ENCODE measurements at places on chromosomes 2 and 18. TPM values are rescaled to one million over a fixed set of nuclear protein-coding genes. Genes with fewer than 3 reads are reported as not detected.

- H3K36me3 ChIP-seq = peaks cover 48% of the 10 kb centered on the region
- no peaks in the 10 kb centered on the region for H3K27me3 ChIP-seq
- no peak overlapping the region for H3K4me3 ChIP-seq
- peaks cover 29% of the 10 kb centered on the region for H3K4me1 ChIP-seq
- H3K27ac ChIP-seq = peak overlapping the region; percentile 58
Observed at GRCh38 chr18:23012249-23012648, 79.1 kb downstream of the RBBP8 start.

- no peak overlapping the region for H3K4me3 ChIP-seq
- H3K36me3 ChIP-seq = peaks cover 70% of the 10 kb centered on the region
- H3K27me3 ChIP-seq = no peaks in the 10 kb centered on the region
- peak overlapping the region; percentile 71 for H3K27ac ChIP-seq
Observed at GRCh38 chr2:127485051-127485693, 41.1 kb downstream of the IWS1 start.

DNA sequence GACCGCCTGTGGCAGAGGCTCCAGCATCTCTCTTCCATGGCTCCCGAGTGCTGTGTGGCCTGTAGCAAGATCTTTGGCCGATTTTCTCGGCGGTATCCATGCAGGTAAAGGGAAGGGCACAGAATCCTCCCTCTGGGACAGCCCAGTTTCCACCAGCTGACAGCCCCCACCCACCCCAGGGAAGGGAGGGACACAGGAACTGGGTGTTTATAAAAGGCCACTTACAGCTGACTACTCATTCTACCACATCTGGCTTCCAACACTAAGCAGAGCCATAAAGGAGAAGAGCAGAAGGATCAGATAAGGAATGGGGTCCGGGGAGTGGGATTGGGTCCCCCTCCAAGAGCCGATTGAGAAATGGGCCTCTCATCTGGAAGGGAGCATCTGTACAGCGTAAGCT lies 20.2 kb downstream of the RUFY4 start:
- no peak for DNase-seq
- H3K27ac ChIP-seq = no peak overlapping the region
- H3K4me1 ChIP-seq = no peaks in the 10 kb centered on the region
- H3K27me3 ChIP-seq = peaks cover 12% of the 10 kb centered on the region
- H3K36me3 ChIP-seq = no peaks in the 10 kb centered on the region

- H3K27ac ChIP-seq = no peak overlapping the region
- H3K4me1 ChIP-seq = no peaks in the 10 kb centered on the region
- peaks cover 3% of the 10 kb centered on the region for H3K27me3 ChIP-seq
- H3K4me3 ChIP-seq = no peak overlapping the region
- no peaks in the 10 kb centered on the region for H3K36me3 ChIP-seq
Observed at GRCh38 chr2:1632002-1632348, 112.3 kb downstream of the PXDN start.

DNA sequence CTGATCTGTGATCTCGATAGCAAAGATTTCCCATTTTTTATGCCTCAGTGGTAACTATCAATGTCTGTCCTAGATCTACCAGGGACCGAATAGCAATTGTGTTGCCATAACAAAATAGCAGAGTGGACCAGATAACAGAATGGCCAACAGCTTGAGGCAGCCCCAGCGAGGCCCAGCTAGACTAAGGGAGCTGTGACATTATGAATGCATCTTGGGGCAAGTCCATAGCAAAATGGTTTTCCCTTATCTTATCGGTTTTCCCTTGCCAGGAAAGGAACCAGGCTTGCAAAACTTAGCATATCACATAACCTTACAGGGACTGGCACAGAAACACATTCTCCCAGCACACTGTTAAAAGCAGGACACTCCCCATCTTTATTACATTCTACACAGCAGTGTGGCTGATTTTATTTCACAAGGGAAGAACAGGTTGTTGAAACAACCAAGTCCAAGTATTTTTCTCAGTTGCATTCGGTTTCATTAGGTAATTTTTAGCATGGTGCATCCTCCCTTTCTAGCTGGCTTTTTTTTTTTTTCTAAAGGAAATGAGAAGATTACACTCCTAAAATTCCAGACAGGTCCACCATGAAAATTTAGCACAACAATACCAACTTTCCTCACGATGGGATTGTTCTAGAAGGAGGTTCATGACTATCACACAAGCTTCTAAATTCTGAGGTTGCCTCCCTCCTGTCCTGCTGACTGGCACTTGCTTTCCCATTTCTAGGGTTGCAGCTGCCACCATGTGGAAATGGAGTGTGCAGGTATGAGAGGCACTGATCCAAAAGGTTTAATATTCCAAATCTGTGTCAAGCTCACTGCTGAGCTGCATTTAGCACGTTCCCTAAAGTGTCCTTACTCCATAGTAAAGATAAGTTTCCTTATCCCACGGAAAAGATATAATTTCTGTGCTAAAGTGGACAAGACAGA lies 97.0 kb upstream of the SLC35G4 start:
- DNase-seq = no peak
- no peak overlapping the region for H3K27ac ChIP-seq
- peaks cover 10% of the 10 kb centered on the region for H3K4me1 ChIP-seq
- H3K4me3 ChIP-seq = no peak overlapping the region
- peaks cover 4% of the 10 kb centered on the region for H3K27me3 ChIP-seq

DNA sequence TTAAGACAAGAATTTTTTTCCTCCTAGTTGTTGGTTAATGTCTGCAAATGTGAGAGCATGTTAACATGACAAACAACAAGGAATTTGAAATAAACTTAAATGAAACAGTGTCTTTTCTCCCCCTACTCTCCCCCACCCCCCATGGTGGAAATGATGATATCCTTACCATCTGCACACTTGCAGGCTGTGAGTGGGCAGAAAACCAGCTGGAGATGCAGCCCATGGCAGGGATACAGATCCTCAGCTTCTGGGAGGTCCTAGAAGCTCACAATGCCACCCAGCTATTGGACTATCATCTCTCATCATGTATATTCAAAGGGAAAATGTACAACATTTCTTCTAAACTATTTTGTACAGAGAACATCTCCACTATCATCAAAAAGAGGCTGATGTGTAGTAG lies 196.8 kb downstream of the SLC8A1 start:
- no peaks in the 10 kb centered on the region for H3K36me3 ChIP-seq
- no peak overlapping the region for H3K4me3 ChIP-seq
- DNase-seq = no peak
- no peaks in the 10 kb centered on the region for H3K27me3 ChIP-seq

GRCh38 chr2:104915107-104915793 lies 61.3 kb downstream of the POU3F3 start:
- no peaks in the 10 kb centered on the region for H3K4me1 ChIP-seq
- H3K36me3 ChIP-seq = no peaks in the 10 kb centered on the region
- no peak overlapping the region for H3K4me3 ChIP-seq
- H3K27me3 ChIP-seq = no peaks in the 10 kb centered on the region
- no peak for DNase-seq
- no peak overlapping the region for H3K27ac ChIP-seq

DNA sequence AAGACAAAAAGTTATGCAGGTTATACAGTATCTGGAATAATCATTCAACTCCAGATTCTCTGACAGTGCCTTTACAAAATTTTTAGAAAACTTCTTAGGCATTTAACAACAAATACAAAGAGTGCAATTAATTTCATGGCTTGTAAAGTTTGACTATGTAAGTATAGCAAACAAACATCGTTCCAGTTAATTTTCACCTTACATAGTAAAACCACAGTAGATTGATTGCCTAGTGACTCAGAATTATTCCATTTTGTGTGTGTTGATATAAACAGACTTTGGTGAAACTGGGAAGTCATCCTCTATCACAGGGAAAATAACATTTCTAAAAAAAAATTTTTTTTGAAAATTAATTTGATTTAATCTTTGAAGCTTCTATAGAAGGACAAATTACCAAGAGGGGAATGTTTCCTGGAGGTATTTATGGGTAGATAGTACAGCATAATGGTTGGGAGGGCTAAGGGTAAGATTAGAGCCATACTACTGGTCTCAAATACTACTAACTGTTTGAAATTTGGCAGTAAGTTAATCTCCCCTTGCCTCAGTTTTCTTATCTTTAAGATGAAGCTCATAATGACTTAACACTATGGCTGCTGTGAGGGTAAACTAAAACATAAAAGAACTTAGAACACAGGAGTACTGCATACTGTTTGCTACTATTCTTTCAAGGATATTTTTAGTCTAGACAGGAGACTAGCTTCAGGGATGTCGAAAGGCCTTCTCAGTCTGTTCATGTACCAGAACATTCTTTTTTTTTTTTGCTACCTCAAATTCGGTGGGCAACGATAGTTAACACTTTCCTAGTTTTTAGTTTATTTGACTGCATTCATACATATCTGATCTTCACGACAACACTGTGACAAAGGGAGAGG lies 19.6 kb downstream of the NDUFAF7 start:
- no peaks in the 10 kb centered on the region for H3K27me3 ChIP-seq
- H3K4me1 ChIP-seq = no peaks in the 10 kb centered on the region
- no peak for DNase-seq
- no peak overlapping the region for H3K4me3 ChIP-seq
- no peak overlapping the region for H3K27ac ChIP-seq
- peaks cover 58% of the 10 kb centered on the region for H3K36me3 ChIP-seq

- DNase-seq = no peak
- H3K27ac ChIP-seq = no peak overlapping the region
- no peaks in the 10 kb centered on the region for H3K4me1 ChIP-seq
- H3K36me3 ChIP-seq = no peaks in the 10 kb centered on the region
- no peak overlapping the region for H3K4me3 ChIP-seq
Observed at GRCh38 chr2:167551416-167551815, 663.1 kb downstream of the XIRP2 start.

DNA sequence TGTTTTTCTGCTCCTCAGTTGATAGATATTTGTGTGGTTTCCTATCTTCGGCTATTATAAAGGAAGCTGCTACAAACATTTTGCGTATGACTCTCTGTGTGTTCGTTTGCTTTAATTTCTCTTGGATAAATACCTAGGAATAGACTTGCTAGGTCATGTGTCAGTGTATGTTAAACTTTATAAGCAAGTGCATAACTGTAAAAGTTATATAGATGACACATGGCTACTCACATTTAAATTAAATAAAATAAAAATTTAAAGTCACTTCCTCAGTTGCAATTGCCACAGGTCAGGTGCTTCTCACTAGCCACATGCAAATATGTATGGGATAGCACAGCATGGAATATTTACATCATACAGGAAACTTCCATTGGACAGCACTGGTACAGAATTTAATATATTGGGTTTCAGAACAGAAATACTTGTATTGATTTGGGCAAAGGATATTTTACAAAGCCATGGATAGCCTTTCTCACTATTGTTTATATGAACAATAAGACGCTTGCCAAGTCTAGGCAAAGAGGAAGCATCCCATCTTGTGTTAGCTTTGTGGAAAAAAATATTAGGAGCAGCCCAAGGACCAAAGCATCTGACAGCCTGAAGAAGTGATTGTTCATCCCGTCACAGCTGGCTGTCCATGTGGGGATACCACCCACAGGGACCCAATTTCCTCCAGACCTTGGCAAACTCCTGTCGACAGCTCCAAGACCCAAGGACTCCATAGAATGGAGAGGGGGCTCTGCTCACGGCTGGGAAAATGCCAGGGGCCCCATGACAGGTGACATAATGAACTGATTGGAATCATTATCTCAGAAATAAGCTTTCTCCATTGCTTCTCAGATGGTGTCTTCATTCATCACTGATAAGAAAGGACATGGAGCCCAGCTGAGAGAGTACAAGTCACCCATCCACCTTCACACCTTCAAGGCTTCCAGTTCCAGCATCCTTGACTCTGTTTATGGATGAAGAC lies 196.7 kb downstream of the SH3BP4 start:
- no peaks in the 10 kb centered on the region for H3K36me3 ChIP-seq
- peaks cover 2% of the 10 kb centered on the region for H3K4me1 ChIP-seq
- H3K27ac ChIP-seq = no peak overlapping the region
- no peak overlapping the region for H3K4me3 ChIP-seq
- peaks cover 4% of the 10 kb centered on the region for H3K27me3 ChIP-seq
- DNase-seq = no peak

DNA sequence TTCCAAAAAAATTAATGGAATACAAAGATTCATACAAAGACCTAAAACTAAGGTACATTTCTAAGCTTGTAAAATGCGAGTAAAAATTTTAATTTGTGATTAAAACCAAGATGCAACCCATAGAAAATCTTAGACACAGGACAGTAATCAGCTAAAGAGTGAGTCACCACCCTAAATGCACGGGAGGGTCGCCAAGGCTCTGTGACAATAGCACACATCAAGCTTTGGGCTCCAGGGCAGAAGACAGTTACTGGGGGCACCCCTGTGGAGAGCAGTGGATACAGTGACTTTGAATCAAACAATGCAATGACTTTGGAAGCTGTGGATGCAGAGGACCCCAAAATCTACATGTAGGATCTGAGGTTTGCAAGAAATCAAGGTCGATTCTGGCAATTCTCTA lies 7.5 kb downstream of the FLACC1 start:
- H3K27me3 ChIP-seq = no peaks in the 10 kb centered on the region
- no peak overlapping the region for H3K4me3 ChIP-seq
- DNase-seq = no peak
- no peaks in the 10 kb centered on the region for H3K4me1 ChIP-seq

DNA sequence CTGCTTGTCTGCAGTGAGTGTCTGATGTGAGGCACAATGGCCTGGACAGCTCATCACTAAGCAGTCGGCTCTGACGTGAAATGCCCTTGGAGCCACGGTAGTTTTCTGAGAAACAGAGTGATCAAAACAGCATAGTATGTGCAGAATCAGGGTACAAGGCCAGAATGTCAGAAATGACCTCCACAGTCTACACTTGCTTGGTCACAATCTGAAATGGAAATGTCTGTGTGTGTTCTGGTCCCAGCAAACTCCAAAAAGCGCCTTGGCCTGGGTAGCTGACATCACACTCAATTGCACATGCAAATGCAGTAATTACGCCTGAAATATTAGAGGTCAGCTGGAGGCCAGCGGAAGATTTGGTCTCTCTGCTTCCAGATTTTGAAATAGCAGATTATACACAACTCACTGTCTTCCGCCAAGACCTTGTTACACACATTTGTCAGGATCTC lies 95.4 kb downstream of the CTAGE1 start:
- no peak overlapping the region for H3K4me3 ChIP-seq
- H3K27ac ChIP-seq = no peak overlapping the region
- no peaks in the 10 kb centered on the region for H3K36me3 ChIP-seq
- no peaks in the 10 kb centered on the region for H3K4me1 ChIP-seq
- no peaks in the 10 kb centered on the region for H3K27me3 ChIP-seq
- no peak for DNase-seq

GRCh38 chr2:181264001-181264400 lies 193.2 kb upstream of the ITGA4 start:
- peaks cover 19% of the 10 kb centered on the region for H3K36me3 ChIP-seq
- DNase-seq = no peak
- H3K27ac ChIP-seq = no peak overlapping the region
- H3K4me3 ChIP-seq = no peak overlapping the region
- no peaks in the 10 kb centered on the region for H3K27me3 ChIP-seq
- peaks cover 9% of the 10 kb centered on the region for H3K4me1 ChIP-seq

DNA sequence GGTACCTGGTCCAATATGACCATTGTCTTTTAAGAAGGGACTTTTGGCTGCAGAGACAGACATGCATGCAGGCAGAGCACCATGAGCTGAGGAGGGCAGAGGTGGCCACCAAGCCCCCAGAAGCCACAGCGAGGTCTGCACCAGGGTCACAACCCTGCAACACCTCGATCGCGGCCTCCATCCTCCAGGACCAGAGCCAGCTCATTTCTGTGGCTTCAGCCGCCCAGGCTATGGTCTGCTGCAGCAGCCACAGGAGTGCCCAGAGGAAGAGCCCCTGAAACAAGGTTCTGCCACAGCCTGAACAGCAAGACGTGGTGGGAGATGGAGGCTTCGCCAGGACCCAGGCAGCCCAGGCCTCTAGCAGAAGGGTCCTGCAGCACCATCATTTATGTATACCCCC lies 53.9 kb downstream of the ANKMY1 start:
- no peaks in the 10 kb centered on the region for H3K4me1 ChIP-seq
- H3K27me3 ChIP-seq = no peaks in the 10 kb centered on the region
- no peak for DNase-seq
- no peak overlapping the region for H3K4me3 ChIP-seq
- H3K27ac ChIP-seq = no peak overlapping the region

Gene SIX3
- total RNA-seq = not detected

Gene MARS2
- 15.0 TPM for total RNA-seq

Gene CCDC68
- total RNA-seq = not detected

Gene NTSR2
- total RNA-seq = not detected

Gene KLF11
- 9.2 TPM for total RNA-seq

Gene RABL2A
- total RNA-seq = 12.0 TPM
